Activated naive CD8-positive, alpha-beta T cell treated with anti-CD3 and anti-CD28 coated beads, Interleukin-2, amount 50 U/mL, for 24 hours (primary cell): ENCODE measurements at places on chromosomes 16 and 17.

- H3K4me1 ChIP-seq = no peaks in the 10 kb centered on the region
- H3K36me3 ChIP-seq = no peaks in the 10 kb centered on the region
- no peak for DNase-seq
- no peak overlapping the region for H3K4me3 ChIP-seq
Observed at GRCh38 chr16:5793556-5793955, 696.0 kb upstream of the EEF2KMT start.

DNA sequence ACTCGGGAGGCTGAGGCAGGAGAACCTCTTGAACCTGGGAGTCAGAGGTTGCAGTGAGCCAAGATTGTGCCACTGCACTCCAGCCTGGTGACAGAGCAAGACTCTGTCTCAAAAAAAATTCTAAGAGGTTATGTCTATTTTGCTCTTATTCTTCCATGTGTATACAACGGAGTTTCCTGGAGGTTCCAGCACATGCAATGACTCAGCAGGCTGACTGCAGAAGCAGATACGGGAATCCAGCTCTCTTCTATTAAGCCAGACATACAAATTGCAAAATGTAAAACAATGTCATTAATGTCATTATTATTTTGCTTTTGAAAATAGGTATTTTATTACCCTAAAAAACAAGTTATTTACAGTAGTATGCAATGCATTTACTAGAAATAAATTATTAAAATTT lies 18.4 kb downstream of the MIEF2 start:
- no peaks in the 10 kb centered on the region for H3K4me1 ChIP-seq
- no peaks in the 10 kb centered on the region for H3K27me3 ChIP-seq
- no peak overlapping the region for H3K4me3 ChIP-seq
- no peak overlapping the region for H3K27ac ChIP-seq

GRCh38 chr16:20870122-20870820 lies 29.9 kb downstream of the DCUN1D3 start:
- no peak for DNase-seq
- H3K4me3 ChIP-seq = no peak overlapping the region
- H3K27me3 ChIP-seq = no peaks in the 10 kb centered on the region
- no peak overlapping the region for H3K27ac ChIP-seq
- peaks cover 55% of the 10 kb centered on the region for H3K4me1 ChIP-seq

GRCh38 chr16:58110571-58111301 lies 18.4 kb downstream of the CFAP20 start:
- peaks cover 28% of the 10 kb centered on the region for H3K36me3 ChIP-seq
- no peak overlapping the region for H3K27ac ChIP-seq
- H3K4me1 ChIP-seq = peaks cover 2% of the 10 kb centered on the region
- no peak overlapping the region for H3K4me3 ChIP-seq
- DNase-seq = no peak

- H3K4me3 ChIP-seq = no peak overlapping the region
- no peaks in the 10 kb centered on the region for H3K4me1 ChIP-seq
- no peaks in the 10 kb centered on the region for H3K36me3 ChIP-seq
- no peak for DNase-seq
- H3K27ac ChIP-seq = no peak overlapping the region
Observed at GRCh38 chr16:73275024-73275423, 227.1 kb upstream of the ZFHX3 start.

DNA sequence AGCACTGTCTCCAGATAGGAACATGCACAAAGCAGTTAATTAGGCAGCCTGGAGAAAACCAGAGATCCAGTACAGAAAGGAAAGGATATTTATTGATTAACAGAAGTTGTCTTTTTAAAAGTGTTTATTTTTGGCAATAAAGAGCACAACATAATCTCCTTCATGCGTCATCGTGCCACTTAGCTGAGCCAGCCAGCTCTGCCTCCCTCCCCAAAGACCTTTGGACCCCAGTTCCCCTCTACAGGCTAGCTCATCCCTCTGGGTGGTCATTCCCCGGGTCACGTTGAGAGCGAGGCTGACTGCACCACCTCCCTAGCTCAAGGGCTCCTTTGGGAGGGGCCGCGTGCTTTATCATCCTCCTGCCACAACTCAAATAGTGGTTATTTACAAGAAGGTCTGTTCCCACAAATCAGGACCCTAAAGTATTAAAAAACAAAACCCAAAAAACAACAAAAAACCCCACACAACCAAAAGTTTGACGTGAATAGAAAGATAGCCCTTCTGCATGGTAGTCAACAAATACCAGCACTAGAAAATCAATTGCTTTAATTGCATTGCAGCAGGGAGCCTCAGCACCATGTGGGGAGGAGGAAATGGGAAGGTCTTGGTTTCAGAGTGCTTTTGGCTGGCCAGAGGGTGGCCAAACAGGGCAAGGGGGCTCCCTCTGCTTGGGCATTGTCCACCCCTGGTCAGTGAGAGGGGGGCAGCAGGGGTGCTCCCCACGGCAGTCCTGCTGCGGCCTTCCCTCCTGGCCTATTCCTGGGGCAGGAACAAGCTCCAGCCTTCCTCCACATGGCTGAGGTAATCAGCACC lies 9.6 kb downstream of the POLR2C start:
- H3K27me3 ChIP-seq = no peaks in the 10 kb centered on the region
- peak overlapping the region; percentile 32 for H3K27ac ChIP-seq
- no peak overlapping the region for H3K4me3 ChIP-seq
- H3K36me3 ChIP-seq = peaks cover 24% of the 10 kb centered on the region
- DNase-seq = no peak

DNA sequence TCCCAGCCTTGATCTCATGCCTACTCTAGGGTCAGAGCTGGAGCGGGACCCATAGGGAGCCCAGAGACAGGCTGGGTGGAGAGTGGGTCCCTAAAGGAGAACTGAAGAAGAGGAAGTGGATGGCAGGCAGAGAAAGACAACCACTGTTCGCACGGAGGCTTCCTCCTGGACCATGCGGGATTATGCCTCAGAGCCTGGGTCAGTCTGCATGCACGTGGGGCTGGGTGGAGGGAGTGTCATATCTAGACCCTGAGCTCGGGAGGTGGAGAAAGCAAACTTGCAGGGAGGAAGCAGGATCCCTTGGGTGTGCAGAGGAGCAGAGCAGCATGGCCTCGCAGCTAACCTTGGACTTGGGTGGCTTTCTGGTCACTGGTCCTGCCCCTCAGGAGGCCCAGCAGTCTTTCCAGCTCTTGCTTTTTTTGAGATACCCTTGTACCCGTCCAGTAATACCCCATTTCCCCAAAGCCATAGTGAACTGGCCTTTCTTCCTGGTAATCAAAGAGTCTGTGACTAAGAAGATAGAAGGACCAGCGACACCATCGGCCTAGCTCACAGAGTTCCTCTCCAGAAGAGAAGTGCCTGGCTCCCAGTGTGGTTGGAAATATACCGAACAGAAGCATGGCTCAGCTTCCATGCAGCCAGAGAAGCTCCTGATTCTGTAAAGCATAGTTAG lies 344.2 kb downstream of the CPPED1 start:
- DNase-seq = peak; percentile 7
- peaks cover 24% of the 10 kb centered on the region for H3K4me1 ChIP-seq
- H3K27ac ChIP-seq = peak overlapping the region; percentile 60
- no peaks in the 10 kb centered on the region for H3K36me3 ChIP-seq

- H3K4me1 ChIP-seq = no peaks in the 10 kb centered on the region
- no peaks in the 10 kb centered on the region for H3K36me3 ChIP-seq
- H3K27ac ChIP-seq = no peak overlapping the region
- DNase-seq = no peak
- H3K4me3 ChIP-seq = no peak overlapping the region
- no peaks in the 10 kb centered on the region for H3K27me3 ChIP-seq
Observed at GRCh38 chr16:12178251-12178990, 201.9 kb downstream of the SNX29 start.

- no peaks in the 10 kb centered on the region for H3K27me3 ChIP-seq
- DNase-seq = no peak
- peaks cover 92% of the 10 kb centered on the region for H3K4me1 ChIP-seq
- H3K36me3 ChIP-seq = peaks cover 19% of the 10 kb centered on the region
- H3K4me3 ChIP-seq = no peak overlapping the region
Observed at GRCh38 chr16:89375021-89375420, 115.3 kb downstream of the ANKRD11 start.

- H3K4me1 ChIP-seq = no peaks in the 10 kb centered on the region
- no peaks in the 10 kb centered on the region for H3K27me3 ChIP-seq
- no peak overlapping the region for H3K4me3 ChIP-seq
- H3K27ac ChIP-seq = no peak overlapping the region
- H3K36me3 ChIP-seq = peaks cover 66% of the 10 kb centered on the region
Observed at GRCh38 chr17:28612531-28612930, 1.5 kb downstream of the RSKR start.

GRCh38 chr17:17740615-17741348 lies 59.5 kb downstream of the RAI1 start:
- peak overlapping the region; percentile 14 for H3K27ac ChIP-seq
- peaks cover 28% of the 10 kb centered on the region for H3K4me1 ChIP-seq
- H3K4me3 ChIP-seq = peak overlapping the region; percentile 24
- no peaks in the 10 kb centered on the region for H3K36me3 ChIP-seq

DNA sequence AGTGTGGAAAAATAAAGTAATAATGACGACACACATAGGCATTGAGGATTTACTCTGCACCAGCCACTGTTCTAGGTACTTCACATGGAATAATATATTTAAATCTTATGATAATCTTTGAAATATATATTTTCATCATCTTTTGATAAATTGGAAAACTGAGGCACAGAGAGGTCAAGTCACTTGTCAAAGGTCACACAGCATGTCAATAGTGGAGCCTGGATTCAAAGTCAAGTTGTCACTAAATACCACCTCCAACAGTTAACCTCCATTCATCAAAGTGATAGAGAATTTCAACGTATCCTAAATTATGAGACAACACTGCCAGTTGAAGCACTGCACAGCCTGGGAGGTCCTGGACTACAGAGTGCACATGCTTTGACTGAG lies 121.7 kb downstream of the IRX5 start:
- H3K4me3 ChIP-seq = no peak overlapping the region
- no peaks in the 10 kb centered on the region for H3K36me3 ChIP-seq
- no peak overlapping the region for H3K27ac ChIP-seq
- no peak for DNase-seq
- peaks cover 23% of the 10 kb centered on the region for H3K27me3 ChIP-seq
- no peaks in the 10 kb centered on the region for H3K4me1 ChIP-seq

GRCh38 chr17:19397556-19398041 lies 10.6 kb upstream of the MFAP4 start:
- no peaks in the 10 kb centered on the region for H3K4me1 ChIP-seq
- H3K27ac ChIP-seq = no peak overlapping the region
- H3K27me3 ChIP-seq = peaks cover 3% of the 10 kb centered on the region
- H3K36me3 ChIP-seq = no peaks in the 10 kb centered on the region
- DNase-seq = no peak

- H3K4me3 ChIP-seq = peak overlapping the region; percentile 91
- H3K36me3 ChIP-seq = peaks cover 26% of the 10 kb centered on the region
- DNase-seq = peak; percentile 44
- peaks cover 56% of the 10 kb centered on the region for H3K4me1 ChIP-seq
- H3K27me3 ChIP-seq = no peaks in the 10 kb centered on the region
Observed at GRCh38 chr16:4847774-4848587, 700 bp downstream of the UBN1 start.

DNA sequence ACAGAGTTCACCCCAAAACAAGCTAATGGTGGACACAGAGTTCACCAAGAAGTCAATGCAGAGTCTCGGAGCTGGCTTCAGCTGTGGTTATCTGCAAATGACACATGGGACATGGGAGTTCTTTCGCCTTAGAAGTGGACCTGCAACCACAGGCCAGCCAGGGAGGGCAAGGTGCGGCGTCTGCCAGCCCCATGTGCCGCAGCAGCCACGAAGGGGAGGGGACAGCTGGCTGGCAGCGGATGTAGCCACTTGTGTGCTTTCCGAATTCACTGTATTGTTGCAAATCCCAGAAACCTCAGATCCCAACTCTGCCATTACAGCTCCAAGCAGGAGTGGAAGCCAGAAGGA lies 24.8 kb downstream of the LMF1 start:
- H3K36me3 ChIP-seq = peaks cover 33% of the 10 kb centered on the region
- no peaks in the 10 kb centered on the region for H3K4me1 ChIP-seq
- H3K27me3 ChIP-seq = no peaks in the 10 kb centered on the region
- DNase-seq = no peak
- no peak overlapping the region for H3K4me3 ChIP-seq

DNA sequence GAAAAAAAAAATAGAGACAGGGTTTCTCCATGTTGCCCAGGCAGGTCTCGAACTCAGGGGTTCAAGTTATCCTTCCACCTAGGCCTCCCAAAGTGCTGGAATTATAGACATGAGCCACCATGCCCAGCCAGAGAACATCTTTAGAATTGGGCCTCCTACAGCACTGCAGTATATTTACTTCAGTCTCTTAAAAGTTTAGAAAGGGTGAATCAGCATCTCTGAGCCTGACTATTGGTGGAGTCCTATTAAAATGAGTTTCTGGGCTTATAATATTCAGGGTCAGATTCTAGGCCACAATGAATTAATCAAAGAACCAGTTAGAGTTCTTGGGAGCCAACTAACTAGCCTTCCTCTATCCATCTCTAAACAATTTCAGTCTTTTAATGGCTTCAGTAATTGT lies 22.8 kb downstream of the TADA2A start:
- H3K27me3 ChIP-seq = no peaks in the 10 kb centered on the region
- peak overlapping the region; percentile 85 for H3K27ac ChIP-seq
- H3K4me1 ChIP-seq = peaks cover 35% of the 10 kb centered on the region

DNA sequence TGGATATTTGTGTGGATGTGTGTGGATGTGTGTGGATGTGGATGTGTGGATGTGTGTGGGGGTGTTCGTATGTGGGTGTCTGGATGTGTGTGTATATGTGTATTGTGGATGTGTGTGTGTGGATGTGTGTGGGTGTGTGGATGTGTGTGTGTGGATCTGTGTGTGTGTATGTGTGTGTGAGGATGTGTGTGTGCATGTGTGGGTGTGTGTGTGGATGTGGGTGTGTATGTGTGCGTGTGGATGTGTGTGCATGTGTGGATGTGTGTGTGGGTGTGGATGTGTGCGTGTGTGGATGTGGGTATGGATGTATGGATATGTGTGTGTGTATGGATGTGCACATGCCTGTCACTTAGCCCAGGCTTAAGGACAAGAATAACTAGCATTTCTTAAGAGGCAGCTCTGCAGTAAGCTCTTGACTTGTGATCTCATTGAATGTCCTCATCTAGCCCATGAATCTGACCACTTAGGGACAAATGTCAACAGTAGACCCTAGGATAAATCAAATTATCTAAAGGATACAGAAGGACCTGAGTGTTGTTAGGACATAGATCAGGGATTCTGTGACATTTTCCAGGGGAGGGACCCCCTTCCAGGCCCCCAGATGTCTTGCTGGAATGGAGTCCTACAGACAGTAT lies 83.5 kb downstream of the BMERB1 start:
- H3K4me1 ChIP-seq = peaks cover 26% of the 10 kb centered on the region
- H3K27me3 ChIP-seq = peaks cover 2% of the 10 kb centered on the region
- no peak overlapping the region for H3K27ac ChIP-seq
- H3K4me3 ChIP-seq = no peak overlapping the region

DNA sequence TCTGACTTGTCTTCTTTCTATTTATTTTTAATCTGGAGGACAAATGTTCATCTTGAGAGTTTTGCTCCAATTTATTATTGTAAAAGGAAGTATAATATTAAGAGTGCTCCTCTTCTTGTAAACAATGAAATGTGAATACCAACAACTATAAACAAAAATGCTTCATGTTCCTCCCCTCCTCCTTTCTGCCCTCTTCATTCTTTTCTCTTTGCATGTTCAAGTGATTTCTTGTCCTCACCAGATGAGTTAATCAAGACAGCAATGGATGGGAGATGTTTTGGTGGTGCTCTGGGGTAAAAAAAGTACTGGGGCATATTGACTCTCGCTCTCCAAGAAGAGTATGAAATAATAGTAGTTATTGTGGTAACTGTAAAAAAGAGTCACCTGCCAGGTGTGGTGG lies 24.3 kb downstream of the ITGB3 start:
- no peak overlapping the region for H3K27ac ChIP-seq
- DNase-seq = no peak
- H3K27me3 ChIP-seq = no peaks in the 10 kb centered on the region
